ENCODE measurements at places on chromosomes 2 and 18. TPM values are rescaled to one million over a fixed set of nuclear protein-coding genes. Genes with fewer than 3 reads are reported as not detected.

DNA sequence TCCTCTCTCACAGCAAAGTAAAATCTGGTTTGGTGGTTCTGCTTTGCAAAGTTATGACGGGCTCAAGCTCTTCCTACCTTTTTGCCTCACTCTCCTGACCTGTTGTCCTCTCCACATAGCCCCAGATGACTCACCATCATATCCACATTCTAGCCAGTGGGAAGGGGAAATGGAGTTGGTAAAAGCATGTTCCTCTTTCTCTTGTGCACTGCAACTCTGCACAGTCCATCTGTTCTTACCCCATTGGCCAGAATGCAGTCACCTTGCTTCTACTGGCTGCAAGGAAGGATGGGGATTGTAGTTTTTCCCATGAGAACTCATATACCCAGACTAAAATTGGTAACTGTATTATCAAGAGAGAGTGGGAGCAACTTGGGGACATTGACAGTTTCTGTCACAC is 50.4 kb upstream of the SMIM21 start:
- H3K27me3 ChIP-seq = no peaks in the 10 kb centered on the region
- peak; percentile 21 for DNase-seq
- no peak overlapping the region for H3K4me3 ChIP-seq

- no peak overlapping the region for H3K4me3 ChIP-seq
- H3K27me3 ChIP-seq = peaks cover 36% of the 10 kb centered on the region
- no peaks in the 10 kb centered on the region for H3K36me3 ChIP-seq
- H3K4me1 ChIP-seq = peaks cover 8% of the 10 kb centered on the region
- no peak overlapping the region for H3K27ac ChIP-seq
- peak; percentile 20 for DNase-seq
Observed at GRCh38 chr2:26621469-26622199, 19.5 kb downstream of the CIB4 start.

DNA sequence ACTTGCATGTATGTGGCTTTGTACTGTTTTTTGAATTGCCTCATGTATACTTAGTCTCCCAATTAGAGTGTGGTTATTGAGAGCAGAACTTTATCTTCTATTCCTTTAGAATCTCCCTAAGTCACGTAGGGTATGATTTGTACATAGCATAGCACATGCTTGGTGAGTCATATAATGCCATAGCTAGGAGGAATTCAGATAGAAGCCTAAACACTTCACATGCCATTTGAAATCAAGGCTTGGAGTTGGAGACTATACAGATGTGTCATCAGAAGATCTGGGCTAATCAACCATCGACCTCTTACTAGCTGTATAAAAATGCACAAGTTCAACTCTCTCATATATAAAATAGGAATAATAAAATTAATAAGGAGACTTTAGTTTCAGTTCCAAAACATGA is 222.6 kb upstream of the ST6GAL2 start:
- peaks cover 17% of the 10 kb centered on the region for H3K4me1 ChIP-seq
- H3K4me3 ChIP-seq = no peak overlapping the region
- H3K27ac ChIP-seq = no peak overlapping the region
- H3K27me3 ChIP-seq = peaks cover 1% of the 10 kb centered on the region
- DNase-seq = peak; percentile 75

DNA sequence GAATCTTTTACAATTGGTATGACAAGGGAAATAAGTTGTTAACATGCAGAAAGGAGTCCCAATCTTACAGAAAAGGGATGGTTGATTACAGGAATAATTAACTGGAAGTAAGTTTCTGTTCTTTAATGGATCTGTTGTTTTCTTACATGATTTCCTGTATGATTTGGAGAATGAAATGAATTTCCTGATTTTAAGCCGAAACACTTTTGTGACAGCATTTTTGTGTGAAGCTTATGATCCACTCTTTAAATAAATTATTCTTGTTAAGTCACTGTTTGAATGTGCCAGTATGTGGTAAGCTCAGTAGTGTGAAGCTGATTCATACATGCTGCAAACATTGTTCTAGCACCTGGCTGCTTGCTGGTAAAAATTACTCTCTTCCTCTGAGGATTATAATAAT is 516.2 kb downstream of the DCDC2C start:
- no peak for DNase-seq
- H3K36me3 ChIP-seq = no peaks in the 10 kb centered on the region
- H3K27ac ChIP-seq = no peak overlapping the region
- H3K4me1 ChIP-seq = no peaks in the 10 kb centered on the region
- H3K27me3 ChIP-seq = no peaks in the 10 kb centered on the region

- DNase-seq = no peak
- no peak overlapping the region for H3K4me3 ChIP-seq
- H3K36me3 ChIP-seq = no peaks in the 10 kb centered on the region
- no peaks in the 10 kb centered on the region for H3K4me1 ChIP-seq
- H3K27ac ChIP-seq = no peak overlapping the region
- peaks cover 1% of the 10 kb centered on the region for H3K27me3 ChIP-seq
Observed at GRCh38 chr2:88942798-88943197, 251.3 kb downstream of the RPIA start.

- H3K27me3 ChIP-seq = no peaks in the 10 kb centered on the region
- H3K36me3 ChIP-seq = no peaks in the 10 kb centered on the region
- no peak for DNase-seq
- H3K27ac ChIP-seq = no peak overlapping the region
Observed at GRCh38 chr18:36436387-36436786, 138.9 kb downstream of the FHOD3 start.

- DNase-seq = peak; percentile 38
- no peak overlapping the region for H3K4me3 ChIP-seq
- peaks cover 12% of the 10 kb centered on the region for H3K36me3 ChIP-seq
- H3K27ac ChIP-seq = peak overlapping the region; percentile 19
Observed at GRCh38 chr2:159265171-159265576, 21.3 kb downstream of the WDSUB1 start.

- no peak for DNase-seq
- no peak overlapping the region for H3K27ac ChIP-seq
- no peaks in the 10 kb centered on the region for H3K36me3 ChIP-seq
- no peak overlapping the region for H3K4me3 ChIP-seq
Observed at GRCh38 chr2:15816226-15816625, 124.1 kb upstream of the MYCN start.

- DNase-seq = no peak
- H3K4me1 ChIP-seq = peaks cover 9% of the 10 kb centered on the region
- H3K27ac ChIP-seq = no peak overlapping the region
- no peak overlapping the region for H3K4me3 ChIP-seq
- no peaks in the 10 kb centered on the region for H3K27me3 ChIP-seq
Observed at GRCh38 chr18:79208906-79209305, 139.7 kb downstream of the ATP9B start.

DNA sequence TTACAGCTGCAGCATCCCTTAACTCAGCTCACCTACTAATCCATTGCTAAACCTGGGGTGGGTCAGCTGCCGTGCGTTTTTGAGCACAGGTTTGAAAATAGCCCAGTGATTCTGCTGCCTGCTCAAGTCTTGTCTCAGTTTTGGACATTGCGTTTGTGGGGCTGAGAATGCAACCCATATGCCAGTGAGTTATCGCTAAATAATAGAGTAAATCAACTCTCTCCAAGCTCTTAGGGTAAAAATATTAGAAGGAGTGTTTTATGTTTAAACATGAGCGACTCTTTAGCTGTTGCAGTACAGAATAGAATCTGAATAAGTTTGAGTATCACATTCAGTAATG is 2.1 kb downstream of the TSHZ1 start:
- H3K36me3 ChIP-seq = peaks cover 16% of the 10 kb centered on the region
- H3K27me3 ChIP-seq = 0 out of 2 replicates have a peak, but pooled peaks cover 2% of the 10 kb centered on the region
- no peak for DNase-seq
- peak overlapping the region; percentile 94 for H3K4me3 ChIP-seq

DNA sequence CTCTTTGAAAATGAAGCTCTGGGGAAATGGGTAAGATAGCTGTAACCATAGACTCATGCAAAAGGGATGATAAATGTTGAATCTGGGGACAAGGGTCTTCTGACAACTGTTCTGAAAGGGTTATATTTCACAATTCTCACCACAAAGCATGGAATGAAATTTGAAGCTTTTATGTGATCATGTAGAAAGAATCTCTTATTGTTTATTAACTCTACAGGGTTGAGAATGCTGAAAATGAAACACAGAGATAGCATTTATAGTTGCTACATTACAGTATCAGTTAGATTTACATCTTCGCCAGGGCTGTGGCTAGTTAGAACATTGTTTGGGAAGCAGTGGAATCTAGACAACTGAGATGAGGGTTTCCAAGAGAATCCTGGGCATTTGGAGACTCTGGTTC is 97.4 kb upstream of the LHCGR start:
- 0 out of 2 replicates have a peak, but pooled peaks cover 4% of the 10 kb centered on the region for H3K36me3 ChIP-seq
- no peaks in the 10 kb centered on the region for H3K27me3 ChIP-seq
- H3K27ac ChIP-seq = no peak overlapping the region

- no peaks in the 10 kb centered on the region for H3K36me3 ChIP-seq
- no peak overlapping the region for H3K4me3 ChIP-seq
- peak overlapping the region; percentile 67 for H3K27ac ChIP-seq
Observed at GRCh38 chr2:196598846-196599245, 40.7 kb upstream of the CCDC150 start.

GRCh38 chr2:109727929-109728447 is 66.1 kb upstream of the RGPD5 start:
- no peak for DNase-seq
- H3K4me1 ChIP-seq = no peaks in the 10 kb centered on the region
- no peak overlapping the region for H3K27ac ChIP-seq
- H3K27me3 ChIP-seq = peaks cover 16% of the 10 kb centered on the region

GRCh38 chr2:3575534-3576262 is 638 bp downstream of the RPS7 start:
- H3K27me3 ChIP-seq = peaks cover 1% of the 10 kb centered on the region
- H3K4me1 ChIP-seq = peaks cover 40% of the 10 kb centered on the region
- peak overlapping the region; percentile 93 for H3K27ac ChIP-seq
- peak overlapping the region; percentile 96 for H3K4me3 ChIP-seq

- H3K27ac ChIP-seq = no peak overlapping the region
- no peaks in the 10 kb centered on the region for H3K27me3 ChIP-seq
- peaks cover 9% of the 10 kb centered on the region for H3K36me3 ChIP-seq
- no peaks in the 10 kb centered on the region for H3K4me1 ChIP-seq
- H3K4me3 ChIP-seq = no peak overlapping the region
Observed at GRCh38 chr18:46829947-46830346, 73.1 kb upstream of the ST8SIA5 start.

GRCh38 chr2:162197069-162197825 is 45.2 kb upstream of the GCG start:
- peak; percentile 64 for DNase-seq
- H3K36me3 ChIP-seq = peaks cover 74% of the 10 kb centered on the region
- peak overlapping the region; percentile 60 for H3K4me3 ChIP-seq
- H3K27ac ChIP-seq = peak overlapping the region; percentile 85

DNA sequence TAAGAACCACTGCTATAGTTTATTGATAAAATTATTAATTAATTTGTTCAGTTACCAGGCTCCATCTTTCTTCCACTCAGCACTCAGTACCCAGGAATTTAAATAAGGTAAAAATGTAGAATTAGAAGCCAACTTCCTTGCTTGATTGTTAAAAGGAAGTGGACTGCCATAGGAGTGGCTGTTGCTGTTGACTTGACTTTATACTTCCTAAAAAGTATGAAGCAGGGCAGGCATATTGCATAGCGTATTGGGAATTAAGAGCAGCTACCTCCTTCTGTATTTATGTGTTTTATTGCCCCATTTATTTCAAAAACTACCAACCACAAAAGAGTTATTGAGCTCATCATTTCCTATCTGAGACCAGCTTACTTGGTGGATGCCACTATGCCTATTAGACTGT is 27.9 kb downstream of the PSMD1 start:
- H3K4me3 ChIP-seq = no peak overlapping the region
- peaks cover 44% of the 10 kb centered on the region for H3K36me3 ChIP-seq
- H3K27ac ChIP-seq = no peak overlapping the region
- H3K4me1 ChIP-seq = no peaks in the 10 kb centered on the region

DNA sequence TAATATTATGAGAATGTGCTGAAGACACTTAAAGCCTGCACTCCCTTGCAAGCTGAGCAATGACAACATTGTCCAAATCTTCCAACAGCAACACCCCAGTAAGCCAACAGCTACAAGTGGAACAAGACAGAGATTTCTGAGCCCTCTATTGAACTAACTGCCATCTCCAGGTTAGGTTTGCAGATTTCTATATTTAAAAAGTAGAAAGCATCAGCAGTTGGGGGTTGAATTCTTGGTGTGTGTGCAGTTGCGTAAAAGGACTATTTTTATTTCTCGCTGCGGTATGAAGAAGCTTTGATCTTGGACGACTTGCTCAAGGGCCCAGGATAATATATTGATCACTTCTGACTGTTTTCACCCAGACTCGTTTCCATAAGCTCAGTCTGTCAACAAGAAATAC is 106.2 kb upstream of the ZFP36L2 start:
- H3K4me1 ChIP-seq = peaks cover 14% of the 10 kb centered on the region
- no peak overlapping the region for H3K27ac ChIP-seq
- H3K27me3 ChIP-seq = no peaks in the 10 kb centered on the region
- H3K4me3 ChIP-seq = no peak overlapping the region
- DNase-seq = no peak

DNA sequence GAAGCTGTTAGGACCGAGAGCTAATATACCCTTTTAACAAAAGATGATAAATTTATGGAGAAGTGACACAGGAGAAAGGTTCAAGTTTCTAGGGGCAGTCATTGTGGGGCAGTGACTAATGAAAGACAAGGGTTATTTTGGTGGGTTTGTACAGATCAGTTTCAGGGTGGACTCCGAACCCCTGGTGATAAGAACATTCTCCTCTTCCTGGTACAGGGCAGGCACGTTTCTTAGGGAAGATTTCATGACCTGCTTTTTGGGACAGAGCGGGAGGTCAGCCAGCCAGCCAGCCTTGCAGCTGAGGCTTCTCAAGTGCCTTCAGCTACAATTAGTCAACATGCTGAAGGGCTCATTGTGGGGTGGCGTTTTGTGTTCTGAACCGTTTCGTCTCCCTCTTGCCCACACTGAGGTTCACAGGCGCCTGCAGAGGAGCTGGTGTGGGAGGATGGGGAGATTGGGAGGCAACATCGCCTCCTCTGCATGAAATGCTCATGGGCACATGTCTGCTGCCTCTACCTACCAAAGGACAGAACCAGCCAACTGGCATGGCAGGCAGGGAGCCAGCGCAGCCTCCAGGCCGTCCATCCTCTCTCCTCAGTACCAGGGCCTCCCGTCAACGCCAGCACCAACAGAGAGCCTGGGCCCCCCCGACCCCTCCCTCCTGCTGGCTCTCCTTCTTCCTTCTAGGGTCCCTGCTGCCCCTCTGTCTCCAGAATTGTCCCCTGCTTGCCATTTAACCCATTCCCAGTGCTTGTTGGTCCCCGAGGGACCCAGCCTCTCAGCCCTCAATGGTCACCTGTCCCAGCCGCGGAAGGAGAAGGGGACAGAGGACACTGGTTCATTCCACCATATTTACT is 9.6 kb downstream of the CHMP1B start:
- H3K36me3 ChIP-seq = no peaks in the 10 kb centered on the region
- H3K4me3 ChIP-seq = no peak overlapping the region
- H3K27ac ChIP-seq = peak overlapping the region; percentile 59
- DNase-seq = no peak
- H3K27me3 ChIP-seq = peaks cover 8% of the 10 kb centered on the region

Gene ZBTB7C
- not detected for total RNA-seq

Gene VSNL1
- total RNA-seq = not detected

Gene ZDBF2
- total RNA-seq = 13.5 TPM

Gene GCG
- not detected for total RNA-seq

Gene MALL
- 39.1 TPM for total RNA-seq

Gene ZAP70
- not detected for total RNA-seq

Gene TRAPPC12
- total RNA-seq = 70.2 TPM

Gene ALKAL2
- not detected for total RNA-seq

Gene MGAT5
- total RNA-seq = 106 TPM

Gene TNFAIP6
- 0.60 TPM for total RNA-seq

Gene FSHR
- total RNA-seq = not detected

Measured in HFFc6 (cell line).